ENCODE measurements at places on chromosomes 3 and 15.

- H3K4me3 ChIP-seq = no peak overlapping the region
- no peak for DNase-seq
- H3K4me1 ChIP-seq = no peaks in the 10 kb centered on the region
- H3K36me3 ChIP-seq = no peaks in the 10 kb centered on the region
- H3K27ac ChIP-seq = no peak overlapping the region
Observed at GRCh38 chr3:159922861-159923312, 65.7 kb upstream of the IL12A start.

DNA sequence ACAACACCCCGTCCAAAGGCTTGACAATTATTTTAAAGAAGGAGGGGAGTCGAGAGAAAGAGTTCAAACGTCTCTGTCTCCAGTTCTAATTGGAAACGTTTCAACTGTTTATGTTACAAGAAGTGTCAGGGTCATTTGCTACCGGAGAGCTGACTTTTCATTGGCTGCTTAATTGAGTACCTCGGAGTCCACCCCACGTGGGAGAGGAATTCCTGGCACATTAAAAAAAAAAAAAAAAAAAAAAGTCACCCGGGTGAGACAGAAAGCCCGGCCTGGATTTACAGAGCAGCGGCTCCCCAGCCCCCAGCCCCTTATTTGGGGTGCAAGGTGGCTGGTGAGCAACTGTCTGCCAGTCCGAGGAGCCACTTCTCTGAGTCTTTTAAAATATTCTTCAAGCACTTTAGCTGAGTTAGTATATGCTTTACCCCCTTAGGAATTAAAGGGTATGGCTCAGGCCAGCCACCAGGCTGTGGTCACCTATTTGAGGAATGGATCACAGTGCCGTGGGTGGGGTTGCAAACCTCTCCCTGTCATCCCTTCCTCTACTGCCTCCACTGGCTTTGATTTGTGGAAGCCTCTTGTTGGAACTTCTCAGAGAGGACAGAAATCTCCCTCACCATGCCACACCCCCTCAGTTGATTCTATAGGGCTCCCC lies 3.9 kb upstream of the TLE3 start:
- peak overlapping the region; percentile 62 for H3K4me3 ChIP-seq
- H3K4me1 ChIP-seq = peaks cover 28% of the 10 kb centered on the region
- no peaks in the 10 kb centered on the region for H3K27me3 ChIP-seq
- no peak for DNase-seq
- no peaks in the 10 kb centered on the region for H3K36me3 ChIP-seq

DNA sequence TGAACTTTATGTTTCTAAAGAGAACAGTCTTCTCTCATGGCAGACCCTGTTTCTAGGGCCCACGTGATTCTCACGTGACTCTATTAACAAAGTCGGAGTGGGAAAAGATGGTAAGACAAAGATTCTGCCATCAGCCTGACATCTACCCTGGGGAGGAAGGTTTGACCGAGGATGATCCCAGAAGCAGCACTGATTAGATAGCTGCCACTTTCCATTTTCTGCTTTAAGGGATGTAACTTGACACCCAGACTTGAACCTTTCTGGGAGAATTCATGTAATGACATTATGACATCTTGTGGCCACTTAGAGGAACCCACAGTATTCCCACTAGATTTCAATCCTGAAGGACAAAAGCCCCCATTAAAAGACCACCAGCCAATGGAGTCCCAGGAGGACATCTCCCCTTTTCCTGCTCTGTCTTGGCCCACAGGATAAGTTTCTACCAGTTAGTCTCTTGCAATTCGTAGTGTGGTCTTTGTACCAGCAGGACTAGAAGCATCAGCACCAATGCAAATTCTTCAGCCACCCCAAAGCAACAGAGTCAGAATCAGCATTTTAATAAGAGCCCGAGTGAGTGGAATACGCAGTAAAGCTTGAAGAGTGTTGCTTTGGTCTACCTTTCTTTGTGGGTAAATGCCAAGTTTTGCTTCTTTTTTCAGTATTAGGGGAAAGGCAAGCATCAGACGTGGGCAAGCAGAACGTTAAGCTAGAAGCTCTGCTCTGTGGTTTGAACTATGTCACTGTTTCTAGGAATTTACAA lies 480.5 kb upstream of the PROK2 start:
- H3K27ac ChIP-seq = no peak overlapping the region
- H3K36me3 ChIP-seq = no peaks in the 10 kb centered on the region

DNA sequence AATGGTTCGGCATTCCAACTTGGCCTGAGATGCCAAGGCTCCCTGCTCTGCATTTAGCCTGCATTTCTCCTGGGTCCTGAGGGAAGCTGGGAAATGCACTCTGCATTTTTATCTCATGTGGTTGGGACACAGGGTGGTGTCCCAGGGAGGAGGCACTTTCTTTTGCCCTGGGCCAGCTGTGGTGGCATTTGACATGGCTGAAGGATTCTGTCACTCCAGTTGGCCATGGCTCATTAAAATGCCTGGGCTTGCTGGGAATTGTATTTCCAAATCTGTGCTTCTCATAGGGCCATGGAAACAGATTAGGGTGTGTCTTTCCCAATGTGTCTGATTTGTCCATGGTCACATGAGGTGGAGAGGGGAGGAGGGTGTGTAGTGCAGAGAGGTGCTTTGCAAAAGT lies 128.3 kb upstream of the RGMA start:
- no peak overlapping the region for H3K4me3 ChIP-seq
- no peaks in the 10 kb centered on the region for H3K36me3 ChIP-seq
- DNase-seq = peak; percentile 81
- H3K4me1 ChIP-seq = peaks cover 29% of the 10 kb centered on the region
- H3K27ac ChIP-seq = peak overlapping the region; percentile 77

- no peaks in the 10 kb centered on the region for H3K36me3 ChIP-seq
- no peak overlapping the region for H3K27ac ChIP-seq
- DNase-seq = no peak
- no peaks in the 10 kb centered on the region for H3K27me3 ChIP-seq
- no peaks in the 10 kb centered on the region for H3K4me1 ChIP-seq
Observed at GRCh38 chr3:183410280-183410679, 18.1 kb downstream of the MCF2L2 start.

DNA sequence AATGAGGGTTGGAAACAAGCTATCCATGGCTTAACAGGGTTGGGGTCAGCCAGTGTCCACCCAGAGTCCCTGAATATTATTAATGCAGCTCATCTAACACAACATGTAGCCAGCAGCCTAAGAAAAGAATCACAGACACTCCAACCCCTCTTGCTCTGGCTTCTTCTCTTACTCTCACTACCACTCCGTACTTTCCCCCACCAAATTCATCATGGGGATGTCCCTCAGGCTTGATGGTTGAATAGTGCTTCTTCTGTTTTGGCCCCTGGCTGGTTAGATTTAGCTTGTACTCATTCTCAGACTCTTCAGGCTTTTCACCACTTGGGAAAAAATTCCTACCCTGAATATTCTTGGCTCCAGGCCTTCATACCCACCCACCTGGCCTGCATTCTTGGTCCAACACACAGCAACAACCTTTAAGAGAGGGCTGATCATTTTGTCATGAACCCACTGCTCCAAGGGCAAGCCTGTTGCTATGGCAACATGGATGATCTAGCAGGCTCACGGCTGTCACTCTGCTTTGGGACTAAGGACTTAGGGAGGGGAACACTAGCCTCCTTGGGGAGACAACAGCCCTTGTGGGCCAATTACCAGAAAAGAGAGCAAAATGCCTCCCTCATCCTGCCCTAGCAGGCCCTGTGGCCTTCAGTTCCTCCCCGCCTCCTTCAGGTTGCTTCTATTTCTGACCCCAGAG lies 9.4 kb upstream of the MED12L start:
- no peaks in the 10 kb centered on the region for H3K4me1 ChIP-seq
- DNase-seq = no peak
- H3K27me3 ChIP-seq = no peaks in the 10 kb centered on the region
- no peak overlapping the region for H3K4me3 ChIP-seq
- H3K36me3 ChIP-seq = no peaks in the 10 kb centered on the region
- no peak overlapping the region for H3K27ac ChIP-seq

DNA sequence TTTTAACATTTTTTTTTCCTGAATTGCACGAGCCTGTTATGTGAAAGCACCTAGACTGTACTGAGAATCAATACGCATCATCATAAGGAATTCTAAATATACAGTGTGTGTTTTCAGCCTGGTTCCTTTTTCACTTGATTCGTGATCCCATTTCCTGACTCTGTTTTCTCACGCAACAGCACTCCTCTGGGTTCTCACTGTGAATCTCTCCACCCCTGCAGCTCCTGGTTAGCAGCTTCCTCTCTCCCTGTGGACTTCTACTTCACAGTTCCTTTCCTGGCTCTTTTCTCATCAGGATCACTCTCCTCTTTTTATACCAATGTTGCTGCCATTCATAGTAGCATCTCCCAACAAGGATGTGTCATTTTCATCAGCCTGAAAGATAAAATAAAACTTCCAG lies 297.2 kb downstream of the CADM2 start:
- no peak overlapping the region for H3K27ac ChIP-seq
- no peaks in the 10 kb centered on the region for H3K4me1 ChIP-seq
- no peaks in the 10 kb centered on the region for H3K27me3 ChIP-seq
- H3K4me3 ChIP-seq = no peak overlapping the region

- no peak overlapping the region for H3K27ac ChIP-seq
- no peaks in the 10 kb centered on the region for H3K27me3 ChIP-seq
- peaks cover 100% of the 10 kb centered on the region for H3K36me3 ChIP-seq
- no peak for DNase-seq
- H3K4me3 ChIP-seq = no peak overlapping the region
Observed at GRCh38 chr15:29724026-29724425, 98.2 kb downstream of the TJP1 start.

DNA sequence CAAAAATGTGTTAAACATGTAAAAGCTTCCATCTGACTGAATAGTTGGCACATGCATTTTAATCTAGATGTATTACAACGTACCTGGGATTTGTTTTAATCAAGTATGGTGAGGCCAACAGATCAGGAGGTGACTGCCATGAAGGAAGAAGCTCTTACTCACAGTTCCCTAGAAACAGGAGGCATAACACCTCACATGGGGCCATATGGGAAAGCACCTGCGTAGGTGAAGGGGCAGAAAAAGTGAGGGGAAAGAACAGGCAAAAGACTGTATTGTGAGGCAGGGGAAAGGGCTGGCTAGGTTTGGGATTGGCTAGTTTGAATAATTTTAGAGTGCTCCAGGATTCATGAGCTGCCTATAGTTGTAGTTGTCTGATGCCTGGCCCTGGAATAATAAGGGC lies 9.6 kb downstream of the SQOR start:
- H3K27ac ChIP-seq = peak overlapping the region; percentile 97
- peaks cover 92% of the 10 kb centered on the region for H3K4me1 ChIP-seq
- DNase-seq = no peak
- H3K36me3 ChIP-seq = no peaks in the 10 kb centered on the region
- no peaks in the 10 kb centered on the region for H3K27me3 ChIP-seq

- no peaks in the 10 kb centered on the region for H3K36me3 ChIP-seq
- no peak for DNase-seq
- H3K27me3 ChIP-seq = no peaks in the 10 kb centered on the region
Observed at GRCh38 chr3:4507024-4507596, 14.0 kb downstream of the ITPR1 start.

DNA sequence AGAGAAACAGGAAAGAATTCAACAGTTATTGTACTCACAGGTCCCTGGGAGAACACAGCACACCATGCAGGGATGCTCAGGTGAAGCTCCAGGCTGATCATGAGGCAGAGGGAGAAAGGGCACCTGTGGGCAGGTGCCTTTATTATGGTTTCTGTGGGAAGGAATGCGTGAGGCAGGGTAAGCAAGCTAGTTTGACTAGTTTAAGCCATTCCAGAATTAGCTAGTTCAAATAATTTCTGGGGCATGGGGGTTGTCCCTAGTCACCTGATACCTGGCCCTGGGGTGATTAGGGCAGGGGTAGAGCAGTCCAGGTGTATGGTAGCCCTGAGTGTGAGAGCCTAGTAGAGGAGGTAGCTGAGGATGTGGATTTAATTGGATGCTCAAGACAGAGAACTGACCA lies 47.9 kb upstream of the DCLK3 start:
- no peak overlapping the region for H3K4me3 ChIP-seq
- no peak for DNase-seq
- H3K27ac ChIP-seq = no peak overlapping the region
- H3K36me3 ChIP-seq = no peaks in the 10 kb centered on the region
- no peaks in the 10 kb centered on the region for H3K4me1 ChIP-seq

GRCh38 chr3:191383124-191383523 lies 52.8 kb upstream of the UTS2B start:
- peaks cover 46% of the 10 kb centered on the region for H3K36me3 ChIP-seq
- no peak overlapping the region for H3K27ac ChIP-seq
- H3K4me1 ChIP-seq = peaks cover 18% of the 10 kb centered on the region
- no peak overlapping the region for H3K4me3 ChIP-seq
- no peaks in the 10 kb centered on the region for H3K27me3 ChIP-seq

DNA sequence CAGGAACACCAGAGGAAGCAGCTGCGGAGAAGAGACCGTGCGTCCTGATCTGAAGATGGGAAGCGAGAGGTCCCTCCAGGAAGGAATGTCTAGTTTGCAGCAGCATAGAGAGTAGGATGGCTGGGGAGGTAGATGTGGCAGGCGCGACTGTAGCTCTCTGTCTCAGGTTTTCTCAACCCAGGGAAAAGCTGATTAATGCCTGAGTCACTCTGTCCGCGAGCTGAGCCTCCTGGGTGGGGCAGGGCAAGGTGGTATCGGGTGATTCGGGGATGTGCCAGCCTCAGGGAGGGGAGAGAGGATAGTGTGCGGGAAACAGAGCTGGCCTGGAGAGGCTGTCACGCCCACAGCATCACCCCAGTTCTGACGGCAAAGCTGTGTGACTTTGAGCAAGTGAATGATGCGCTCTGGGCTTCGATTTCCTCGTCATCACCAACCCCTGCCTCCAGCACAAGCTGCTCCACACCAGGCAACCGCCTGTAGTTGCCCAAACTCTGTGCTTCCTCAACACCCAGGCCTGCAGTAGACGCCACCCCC lies 28.4 kb downstream of the CPN2 start:
- no peaks in the 10 kb centered on the region for H3K27me3 ChIP-seq
- peak overlapping the region; percentile 89 for H3K27ac ChIP-seq
- DNase-seq = peak; percentile 80

- H3K27ac ChIP-seq = no peak overlapping the region
- no peaks in the 10 kb centered on the region for H3K36me3 ChIP-seq
- no peaks in the 10 kb centered on the region for H3K27me3 ChIP-seq
- no peak for DNase-seq
- no peak overlapping the region for H3K4me3 ChIP-seq
- H3K4me1 ChIP-seq = no peaks in the 10 kb centered on the region
Observed at GRCh38 chr3:119944091-119944490, 150.2 kb downstream of the GSK3B start.

GRCh38 chr15:72197460-72198355 lies at the start of gene GRAMD2A:
Gene GRAMD2A, minus strand, starts transcription at chr15:72197787.
- H3K4me1 ChIP-seq = peaks cover 28% of the 10 kb centered on the region
- H3K36me3 ChIP-seq = peaks cover 40% of the 10 kb centered on the region
- H3K27me3 ChIP-seq = no peaks in the 10 kb centered on the region
- no peak within 1 kb of the TSS for H3K27ac ChIP-seq
- DNase-seq = peak; percentile 34

- no peak for DNase-seq
- H3K36me3 ChIP-seq = no peaks in the 10 kb centered on the region
- H3K4me1 ChIP-seq = no peaks in the 10 kb centered on the region
- H3K27me3 ChIP-seq = no peaks in the 10 kb centered on the region
- no peak overlapping the region for H3K27ac ChIP-seq
- H3K4me3 ChIP-seq = no peak overlapping the region
Observed at GRCh38 chr3:159945930-159946329, 42.7 kb upstream of the IL12A start.

GRCh38 chr15:98315971-98316370 lies 332.4 kb upstream of the IGF1R start:
- no peaks in the 10 kb centered on the region for H3K27me3 ChIP-seq
- H3K4me3 ChIP-seq = no peak overlapping the region
- no peaks in the 10 kb centered on the region for H3K4me1 ChIP-seq
- H3K36me3 ChIP-seq = no peaks in the 10 kb centered on the region
